ENCODE measurements at places on chromosomes 5 and 9.
A peak's percentile ranks its signal among the peaks of the same experiment; 100 is the strongest.

DNA sequence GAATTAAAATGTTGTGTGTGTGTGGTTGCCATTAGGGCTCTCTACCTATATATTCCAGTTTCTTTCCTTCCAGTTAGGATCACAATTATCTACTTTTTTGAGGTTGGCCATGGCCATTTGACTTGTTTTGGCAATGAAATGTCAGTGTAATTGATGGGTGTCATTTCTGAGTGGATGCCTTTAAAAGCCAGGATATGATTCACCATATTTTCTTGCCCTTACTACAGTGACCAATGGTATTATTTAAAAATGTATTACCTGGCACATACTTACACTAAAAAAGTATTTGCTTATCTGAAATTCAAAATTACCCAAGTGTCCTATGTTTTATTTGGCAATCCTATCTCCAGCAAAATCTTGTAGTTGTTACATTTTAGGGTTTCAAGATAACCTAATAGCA is 258.7 kb upstream of the ACTBL2 start:
- H3K27ac ChIP-seq, result no peak overlapping the region
- no peaks in the 10 kb centered on the region for H3K27me3 ChIP-seq
- H3K36me3 ChIP-seq, result no peaks in the 10 kb centered on the region
- no peak for DNase-seq
- no peak overlapping the region for H3K4me3 ChIP-seq

- no peak for DNase-seq
- no peaks in the 10 kb centered on the region for H3K27me3 ChIP-seq
- H3K27ac ChIP-seq, result no peak overlapping the region
- no peak overlapping the region for H3K4me3 ChIP-seq
Measured at GRCh38 chr9:99437145-99437544, 215.1 kb downstream of the SEC61B start.

- no peak overlapping the region for H3K4me3 ChIP-seq
- H3K4me1 ChIP-seq, result peaks cover 43% of the 10 kb centered on the region
- H3K27me3 ChIP-seq, result peaks cover 3% of the 10 kb centered on the region
- DNase-seq, result no peak
- H3K27ac ChIP-seq, result no peak overlapping the region
- no peaks in the 10 kb centered on the region for H3K36me3 ChIP-seq
Measured at GRCh38 chr9:91195372-91196012, 166.2 kb downstream of the AUH start.

GRCh38 chr9:93686880-93687236 is 110.5 kb downstream of the PHF2 start:
- H3K4me3 ChIP-seq, result no peak overlapping the region
- no peaks in the 10 kb centered on the region for H3K36me3 ChIP-seq
- H3K27me3 ChIP-seq, result no peaks in the 10 kb centered on the region
- DNase-seq, result no peak

DNA sequence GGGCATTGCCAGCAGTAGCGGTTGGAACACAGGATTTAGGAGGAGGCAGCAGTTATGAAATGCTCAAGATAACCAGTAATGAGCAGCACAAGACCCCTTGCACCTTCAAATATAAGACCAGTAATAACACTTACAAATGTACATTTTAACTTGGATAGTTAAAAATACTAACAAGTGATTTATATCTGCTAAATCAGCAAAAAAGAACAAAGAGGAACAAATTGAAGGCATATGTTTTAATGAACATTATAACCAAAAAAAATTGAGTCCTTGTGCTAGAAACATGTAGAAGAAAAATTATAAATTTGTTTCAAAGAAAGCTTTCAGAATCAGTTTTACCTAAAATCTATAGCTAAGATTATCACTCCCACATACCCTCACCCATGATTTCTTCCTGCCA is 52.0 kb downstream of the ALDH7A1 start:
- peaks cover 3% of the 10 kb centered on the region for H3K36me3 ChIP-seq
- H3K4me1 ChIP-seq, result no peaks in the 10 kb centered on the region

DNA sequence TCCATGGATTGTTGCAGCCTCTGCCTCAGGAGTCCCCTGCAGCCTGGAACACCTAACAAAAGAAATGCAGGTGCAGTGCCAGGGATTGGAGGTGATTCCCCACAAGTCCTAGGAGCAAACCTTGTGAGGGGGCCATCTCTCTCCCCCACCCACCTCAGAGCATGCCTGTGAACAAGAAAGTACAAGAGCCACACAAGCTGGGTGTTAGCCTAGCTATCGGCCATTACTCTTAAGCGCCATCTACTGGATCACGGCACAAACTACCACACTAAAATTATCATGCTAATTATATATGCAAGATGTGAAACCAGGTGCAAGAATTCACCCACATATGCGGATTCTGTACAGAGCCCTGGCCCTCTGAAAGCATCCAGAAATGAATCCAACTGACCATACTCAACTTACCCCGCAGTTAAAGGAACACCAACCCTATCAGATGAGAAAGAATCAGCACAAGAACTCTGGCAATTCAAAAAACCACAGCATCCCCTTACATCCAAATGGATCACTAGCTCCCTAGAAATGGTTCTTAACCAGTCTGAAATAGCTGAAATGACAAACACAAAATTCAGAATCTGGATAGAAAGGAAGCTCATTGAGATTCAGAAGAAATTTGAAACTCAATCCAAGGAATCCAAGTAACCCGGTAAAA is 16.5 kb upstream of the PRSS3 start:
- peaks cover 2% of the 10 kb centered on the region for H3K4me1 ChIP-seq
- no peaks in the 10 kb centered on the region for H3K36me3 ChIP-seq
- DNase-seq, result peak; percentile 82
